ENCODE measurements at places on chromosomes 7 and 10.

DNA sequence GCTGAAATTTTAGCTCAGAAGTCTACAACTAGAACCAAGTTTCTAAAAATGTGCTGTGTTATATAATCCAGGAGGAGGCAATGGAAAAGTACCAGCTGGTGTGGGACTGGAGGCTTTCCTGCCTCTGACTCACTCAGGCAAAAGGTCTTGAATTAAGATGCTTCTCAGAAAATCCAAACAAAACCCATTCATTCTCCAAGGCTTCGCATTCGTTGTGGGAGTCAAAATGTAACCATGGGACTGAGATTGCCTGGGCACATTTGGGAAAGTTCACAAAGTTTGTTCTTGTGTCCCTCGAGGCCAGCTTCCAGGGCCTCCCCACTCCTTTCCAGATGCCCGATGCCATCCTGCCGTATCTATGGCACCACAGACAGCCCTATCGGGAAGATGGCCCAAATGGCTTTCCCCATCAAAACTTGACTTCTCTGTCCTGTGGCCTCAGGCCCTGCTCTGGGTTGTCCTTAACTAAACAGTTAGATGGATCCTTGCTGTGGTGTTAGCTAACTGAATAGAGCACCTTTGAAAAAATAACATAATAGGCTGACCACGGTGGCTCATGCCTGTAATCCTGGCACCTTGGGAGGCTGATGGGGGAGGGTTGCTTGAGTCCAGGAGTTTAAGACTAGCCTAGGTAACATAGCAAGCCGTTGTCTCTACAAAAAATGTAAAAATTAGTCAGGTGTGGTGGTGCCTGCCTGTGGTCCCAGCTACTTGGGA is 180.5 kb downstream of the PFKFB3 start:
- peak; percentile 61 for DNase-seq

DNA sequence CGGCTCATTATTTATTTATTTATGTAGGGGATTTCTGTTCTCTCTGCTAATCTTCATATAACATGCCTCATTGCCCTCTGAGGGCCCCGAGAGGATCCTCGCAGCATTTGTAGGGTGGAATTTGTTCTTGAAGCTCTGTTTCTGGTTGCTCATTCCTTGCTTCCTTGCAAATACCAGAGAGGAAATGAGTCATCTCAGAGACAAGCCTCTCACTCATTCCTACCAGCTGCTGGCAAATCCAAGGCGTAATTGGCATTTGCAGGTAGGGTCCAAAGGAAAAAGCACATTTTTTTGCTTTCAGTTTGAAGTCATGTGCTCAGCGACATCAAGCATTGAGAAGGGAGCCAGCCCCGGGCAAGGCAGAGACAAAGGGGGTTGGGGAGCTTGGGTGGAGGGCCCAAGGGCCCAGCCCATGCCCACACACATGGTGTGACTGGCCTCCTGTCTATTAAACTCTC is 501.6 kb downstream of the GALNT17 start:
- peak; percentile 1 for DNase-seq

DNA sequence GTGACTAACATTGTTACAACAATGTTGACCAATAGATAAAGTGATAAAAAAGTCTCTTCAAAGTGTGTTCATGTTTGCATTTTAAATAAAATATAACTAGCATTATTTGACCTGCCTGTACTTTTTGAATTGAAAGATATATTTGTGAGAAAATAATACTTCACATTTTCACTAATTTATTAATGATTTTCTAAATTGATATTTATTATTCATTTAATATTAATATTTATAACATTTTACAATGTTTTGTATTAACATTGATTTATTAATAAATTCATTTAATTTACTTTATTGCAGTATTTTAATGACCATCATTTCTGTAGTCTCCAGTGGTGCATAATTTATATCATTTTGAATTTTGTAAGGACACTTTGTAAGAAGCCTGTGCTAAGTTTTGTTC is 150.0 kb upstream of the BET1 start:
- DNase-seq = no peak

DNA sequence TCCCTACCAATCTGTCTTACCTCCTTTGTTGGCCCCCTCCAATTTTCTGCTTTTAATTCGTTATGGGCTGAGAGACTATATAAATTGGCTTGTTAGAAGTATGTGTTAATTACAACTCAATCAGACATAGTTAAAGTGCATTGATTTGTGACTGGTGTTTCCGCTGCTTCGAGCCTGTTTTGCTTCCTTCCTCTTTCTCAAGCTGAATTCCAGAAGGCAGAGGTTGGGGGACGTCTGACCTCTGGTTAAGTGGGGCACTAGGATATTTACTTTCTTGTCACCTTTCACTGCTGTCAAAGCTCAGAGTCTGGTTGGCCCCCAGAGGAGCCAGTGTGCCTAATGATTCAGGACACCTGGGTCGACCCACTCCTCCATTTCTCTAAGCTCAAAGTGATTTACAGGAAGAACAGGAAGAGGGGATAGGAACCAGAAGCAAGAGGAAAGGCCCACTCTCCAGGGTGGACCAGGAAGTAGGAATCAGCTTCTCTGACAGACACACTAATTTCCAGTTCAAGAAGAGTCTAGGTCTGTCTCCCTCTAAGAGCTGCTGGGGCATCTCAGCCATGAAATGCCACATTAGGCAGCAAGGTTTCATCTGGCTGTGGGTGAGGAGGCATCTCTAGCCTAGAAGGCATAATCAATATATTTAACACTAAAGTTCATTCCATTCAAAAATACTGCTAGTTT is 397.2 kb upstream of the NPVF start:
- no peak for DNase-seq

- DNase-seq = no peak
Measured at GRCh38 chr10:17802350-17802749, 6.8 kb upstream of the MRC1 start.

DNA sequence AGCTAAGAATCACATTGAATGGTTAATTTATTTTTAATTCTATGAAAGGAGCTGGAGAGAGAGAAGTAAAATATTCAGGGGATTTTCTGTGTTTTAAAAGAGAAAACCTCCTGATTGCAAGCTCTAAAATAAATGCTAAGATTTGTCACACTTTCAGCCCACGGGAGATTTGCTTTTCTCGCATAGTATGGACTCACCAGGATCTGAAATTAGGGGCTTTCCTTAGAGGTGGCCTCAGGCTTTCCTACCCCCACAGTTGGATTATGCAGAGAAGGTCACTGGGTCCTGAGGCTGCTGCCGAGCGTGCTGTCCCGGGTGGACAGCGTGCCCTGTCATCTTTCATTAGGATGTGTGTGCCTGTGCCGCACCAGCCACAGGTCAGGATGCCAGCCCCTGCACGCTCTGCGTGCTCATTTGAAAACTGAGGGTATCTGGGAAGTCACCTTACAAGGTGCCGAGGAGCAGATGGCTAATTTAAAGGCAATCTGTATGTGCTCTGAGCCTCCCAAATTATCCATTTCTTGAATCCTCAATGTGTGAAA is 258.8 kb downstream of the CELF2 start:
- DNase-seq = no peak

DNA sequence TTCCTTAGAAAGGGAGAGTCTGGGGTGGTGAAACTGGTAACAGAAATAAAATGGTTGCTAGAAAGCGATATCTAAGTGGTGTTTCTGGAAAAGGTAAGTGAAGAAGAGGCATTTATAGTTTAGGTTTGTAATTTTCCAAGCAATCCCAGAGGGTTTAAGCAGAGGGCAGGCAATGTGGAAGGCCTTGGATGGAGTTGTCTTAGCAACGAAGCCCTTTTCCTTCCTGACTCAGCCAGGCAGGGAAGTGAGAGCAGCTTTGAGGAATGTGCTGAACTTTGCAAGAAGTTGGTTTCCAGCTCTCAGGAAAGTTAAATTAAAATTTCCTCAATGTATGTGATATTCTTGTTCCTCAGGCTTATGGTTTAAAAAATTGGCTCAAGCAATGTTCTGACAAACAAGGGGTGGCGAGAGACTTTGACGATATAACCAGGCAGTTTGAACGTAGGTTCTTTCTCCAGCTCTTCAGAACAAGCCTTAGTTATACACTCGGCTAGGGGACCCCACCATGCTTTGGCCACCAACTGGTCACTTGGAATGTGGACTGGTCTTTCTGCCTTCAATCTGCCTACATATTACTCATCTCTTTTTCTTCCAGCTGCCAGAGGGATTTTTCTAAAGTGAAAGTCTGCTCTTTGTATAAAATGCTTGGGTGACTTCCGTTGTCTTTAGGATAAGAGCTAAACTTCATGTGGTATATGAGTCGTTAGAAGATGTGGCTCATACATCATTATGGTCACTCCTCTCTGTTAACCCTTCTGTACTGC is 66.9 kb upstream of the SLC25A13 start:
- DNase-seq = peak; percentile 30

GRCh38 chr7:33986951-33987947 is 81.9 kb downstream of the BMPER start:
- peak; percentile 95 for DNase-seq

GRCh38 chr7:118195837-118196474 is 12.0 kb downstream of the LSM8 start:
- DNase-seq = peak; percentile 23

DNA sequence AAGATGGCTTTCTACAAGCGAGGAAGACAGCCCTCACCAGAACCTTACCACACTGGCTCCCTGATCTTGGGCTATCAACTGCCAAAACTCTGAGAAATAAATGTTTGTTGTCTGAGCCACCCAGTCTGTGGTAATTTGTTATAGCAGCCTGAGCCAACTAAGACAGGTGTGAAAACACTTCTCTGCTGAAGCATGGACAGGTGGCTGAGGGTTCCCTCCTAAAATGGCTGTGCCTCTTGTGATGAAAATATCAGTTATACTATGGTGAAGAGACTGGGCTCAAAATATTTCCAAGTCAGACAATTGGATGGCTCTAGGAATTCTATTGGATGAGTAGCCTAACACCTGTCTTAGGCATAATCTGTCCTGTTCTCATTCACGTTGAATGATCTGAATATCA is 78.1 kb downstream of the CDK1 start:
- no peak for DNase-seq
